ENCODE measurements at places on chromosomes 6 and 20.

GRCh38 chr6:40253420-40253819, 319.2 kb upstream of the MOCS1 start:
- no peak for DNase-seq

DNA sequence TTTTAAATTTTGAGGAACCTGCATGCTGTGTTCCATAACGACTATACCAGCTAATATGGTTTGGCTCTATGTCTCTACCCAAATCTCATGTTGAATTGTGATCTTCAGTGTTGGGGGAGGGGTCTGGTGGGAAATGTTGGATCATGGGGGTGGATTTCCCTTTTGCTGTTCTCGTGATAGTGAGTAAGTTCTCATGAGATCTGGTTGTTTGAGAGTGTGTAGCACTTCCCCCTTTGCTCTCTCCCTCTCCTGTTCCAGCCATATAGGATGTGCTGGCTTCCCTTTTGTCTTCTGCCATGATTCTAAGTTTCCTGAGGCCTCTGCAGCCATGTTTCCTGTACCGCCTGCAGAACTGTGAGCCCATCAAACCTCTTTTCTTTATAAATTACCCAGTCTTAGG, 61.8 kb upstream of the NEDD9 start:
- DNase-seq = no peak

DNA sequence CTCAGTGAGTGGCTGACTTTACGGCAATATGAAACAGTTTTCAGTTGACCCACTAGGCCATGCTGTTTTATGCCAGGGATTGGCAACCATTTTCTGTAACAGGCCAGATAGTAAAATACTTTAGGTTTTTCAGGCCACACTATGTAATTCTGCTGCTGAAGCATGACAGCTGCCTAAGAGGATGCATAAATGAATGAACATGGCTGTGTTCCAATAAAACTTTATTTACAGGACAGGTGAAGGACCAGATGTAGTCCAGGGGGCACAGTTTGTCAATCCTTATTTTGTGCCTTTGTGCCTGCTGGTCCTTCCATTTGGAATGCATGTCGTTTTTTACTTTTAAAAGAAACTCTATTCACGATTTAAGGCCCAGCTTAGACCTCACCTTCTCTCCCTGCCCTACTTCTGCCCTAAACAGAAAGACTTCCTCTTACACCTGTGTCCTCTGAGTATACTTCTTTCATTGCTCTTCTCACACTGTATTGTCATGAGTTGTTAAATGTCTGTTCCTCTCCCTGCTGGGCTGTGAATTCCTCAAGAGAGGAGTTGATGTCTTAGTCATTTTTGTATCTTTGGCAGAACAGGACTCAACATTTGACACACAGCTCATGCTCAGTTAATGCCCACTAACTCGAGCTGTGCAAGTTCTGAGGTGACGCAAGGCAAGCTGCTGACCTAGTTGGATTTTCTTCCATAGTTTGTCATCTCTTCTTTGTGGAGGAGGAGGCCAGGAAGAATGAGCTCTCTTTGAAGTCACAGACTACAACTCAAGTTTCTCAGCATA, 90.1 kb upstream of the MAP7 start:
- DNase-seq = no peak

GRCh38 chr6:170210026-170210390, 80.9 kb downstream of the DLL1 start:
- no peak for DNase-seq

GRCh38 chr20:42093542-42094440, 475.6 kb upstream of the CHD6 start:
- no peak for DNase-seq

- DNase-seq = no peak
Measured at GRCh38 chr6:10205120-10205519, 209.8 kb downstream of the TFAP2A start.

DNA sequence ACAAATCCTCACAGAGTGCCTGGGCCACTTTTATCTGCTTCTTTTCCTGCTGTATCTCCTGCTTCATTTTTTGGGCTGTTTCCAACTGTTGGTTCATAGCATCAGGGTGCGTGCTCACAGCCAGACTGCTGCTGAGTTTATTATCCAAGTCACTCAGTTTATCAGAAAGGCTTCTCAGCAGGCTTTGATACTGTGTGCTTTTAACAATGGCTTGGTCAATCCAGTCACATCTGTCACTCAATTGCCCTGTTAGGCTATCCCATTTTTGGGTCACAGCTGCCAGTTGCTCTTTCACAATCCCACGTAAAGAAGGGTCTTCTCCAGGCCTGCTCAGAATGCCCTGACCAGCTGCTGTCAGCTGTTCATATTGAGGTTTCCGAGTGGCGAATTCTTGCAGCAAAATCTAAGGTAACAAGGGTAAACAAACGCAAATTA, 87.2 kb downstream of the DST start:
- DNase-seq = no peak

GRCh38 chr6:138250513-138251247, 32.4 kb upstream of the PBOV1 start:
- DNase-seq = no peak

DNA sequence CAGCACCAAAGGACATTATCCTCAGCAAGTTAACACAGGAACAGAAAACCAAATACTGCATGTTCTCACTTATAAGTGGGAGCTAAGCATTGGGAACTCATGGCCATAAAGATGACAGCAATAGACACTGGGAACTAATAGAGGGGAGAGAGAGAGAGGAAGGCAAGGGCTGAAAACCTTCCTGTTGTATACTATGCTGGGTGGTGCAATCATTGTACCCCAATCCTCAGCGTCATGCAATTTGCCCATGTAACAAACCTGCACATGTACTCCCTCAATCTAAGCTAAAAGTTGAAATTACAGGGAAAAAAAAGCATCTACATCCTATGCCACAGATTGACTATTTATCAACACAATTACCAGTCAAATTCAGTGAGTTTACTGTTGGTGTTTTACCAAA, 20.0 kb upstream of the VNN1 start:
- no peak for DNase-seq

GRCh38 chr6:89828988-89829471, 650 bp upstream of the CASP8AP2 start:
- DNase-seq = no peak

DNA sequence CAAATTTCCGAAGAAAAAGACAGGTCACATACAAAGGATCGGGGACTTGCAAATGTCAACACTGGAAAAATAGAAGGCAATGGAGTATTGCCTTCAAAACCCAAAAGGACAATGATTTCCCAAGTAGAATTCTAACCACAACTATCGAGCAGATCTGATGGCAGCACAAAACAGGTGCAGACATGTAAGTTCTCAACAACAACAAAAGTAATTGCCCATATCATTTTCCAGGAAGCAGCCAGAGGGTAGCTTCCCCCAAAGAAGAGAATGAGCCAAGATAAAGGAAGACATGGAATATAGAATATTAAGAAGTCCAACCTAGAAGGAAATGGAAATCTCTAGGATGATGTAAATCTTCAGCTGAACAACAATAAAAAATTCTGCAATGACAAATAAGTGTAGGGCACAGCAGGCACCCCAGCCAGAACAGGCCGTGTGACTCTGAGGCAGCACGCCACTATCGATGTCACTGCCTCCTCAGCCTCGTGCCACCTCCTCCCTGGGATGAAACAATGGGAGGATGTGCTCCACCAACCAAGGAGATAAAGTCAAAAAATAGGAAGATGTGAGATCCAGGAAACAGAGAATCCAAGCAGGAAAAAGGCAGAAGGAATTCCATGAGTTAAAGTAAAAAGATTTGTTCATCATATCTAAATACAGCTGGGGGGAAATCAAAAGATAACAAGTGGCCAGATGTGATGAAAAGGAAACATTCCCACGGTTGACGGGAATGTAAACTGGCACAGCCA, 34.1 kb downstream of the SERPINB1 start:
- DNase-seq = no peak

GRCh38 chr6:148175550-148176188, 167.0 kb upstream of the SASH1 start:
- no peak for DNase-seq

DNA sequence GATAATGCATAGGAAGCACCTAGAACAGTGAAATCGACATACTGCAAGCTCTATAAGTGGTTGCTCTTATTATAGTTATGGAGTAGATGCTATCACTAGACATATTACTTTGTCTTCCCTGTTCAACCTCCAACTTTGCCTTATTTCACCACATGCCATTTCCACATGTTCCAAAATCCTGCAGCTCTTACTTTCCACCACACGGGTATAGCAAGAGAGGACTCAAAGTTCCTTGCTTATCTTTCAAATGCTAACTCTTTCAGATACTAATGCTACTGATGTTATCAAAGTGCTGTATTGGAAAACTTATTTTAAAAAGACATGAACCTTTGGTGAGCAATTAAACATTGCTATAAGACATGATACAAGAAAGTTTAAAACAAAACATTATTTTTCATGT, 1130.1 kb downstream of the HACE1 start:
- no peak for DNase-seq

GRCh38 chr6:110939429-110940200, 18.9 kb upstream of the GTF3C6 start:
- peak; percentile 93 for DNase-seq

DNA sequence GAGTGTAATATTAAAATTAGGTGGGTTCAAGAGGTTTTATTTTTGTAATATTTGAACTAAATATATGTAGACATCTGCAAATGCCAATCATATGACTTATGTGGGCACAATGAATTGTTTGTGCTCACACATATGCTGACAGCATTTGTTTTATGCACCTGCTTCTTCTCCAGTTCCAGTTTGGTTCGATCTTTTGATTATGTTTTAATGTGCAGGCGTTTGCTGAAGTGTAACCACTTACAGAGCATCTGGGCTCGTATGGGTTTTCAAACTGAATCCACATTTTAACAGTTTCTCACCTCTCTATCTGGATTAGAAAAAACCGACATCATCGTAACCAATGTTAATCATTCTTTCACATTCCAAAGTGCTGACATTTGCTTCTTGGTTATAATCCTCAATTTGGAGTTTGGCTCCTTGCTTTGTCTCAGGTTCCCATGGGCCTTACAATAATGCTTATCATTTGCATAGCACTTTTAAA, 129.1 kb upstream of the SPACA1 start:
- DNase-seq = no peak

DNA sequence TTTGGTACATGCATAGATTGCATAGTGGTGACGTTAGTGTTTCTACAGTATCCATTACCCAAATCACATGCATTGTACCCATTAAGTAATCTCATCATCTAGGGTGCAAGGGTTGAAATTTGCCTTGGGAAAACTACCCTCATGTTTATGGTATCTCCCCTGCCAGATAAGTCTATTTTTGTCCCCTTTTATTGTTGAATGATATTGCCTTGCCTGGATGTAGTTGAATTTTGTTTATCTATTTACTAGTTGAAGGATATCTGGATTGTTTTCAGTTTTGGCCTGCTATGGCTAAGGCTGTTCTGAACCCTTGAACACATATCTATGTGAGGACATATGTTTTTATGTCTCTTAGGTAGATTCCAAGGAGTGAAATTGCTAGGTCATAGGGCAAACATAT, 13.4 kb downstream of the HLA-DRB1 start:
- no peak for DNase-seq

- DNase-seq = no peak
Measured at GRCh38 chr6:47977314-47977713, 133.7 kb downstream of the PTCHD4 start.

- no peak for DNase-seq
Measured at GRCh38 chr6:44057238-44057930, 69.9 kb downstream of the MRPL14 start.

- DNase-seq = peak; percentile 23
Measured at GRCh38 chr6:79947191-79948186, at the start of gene ELOVL4. TSS of gene ELOVL4 (minus strand) at chr6:79947553. CDS start at chr6:79947279, 274 bp downstream.

DNA sequence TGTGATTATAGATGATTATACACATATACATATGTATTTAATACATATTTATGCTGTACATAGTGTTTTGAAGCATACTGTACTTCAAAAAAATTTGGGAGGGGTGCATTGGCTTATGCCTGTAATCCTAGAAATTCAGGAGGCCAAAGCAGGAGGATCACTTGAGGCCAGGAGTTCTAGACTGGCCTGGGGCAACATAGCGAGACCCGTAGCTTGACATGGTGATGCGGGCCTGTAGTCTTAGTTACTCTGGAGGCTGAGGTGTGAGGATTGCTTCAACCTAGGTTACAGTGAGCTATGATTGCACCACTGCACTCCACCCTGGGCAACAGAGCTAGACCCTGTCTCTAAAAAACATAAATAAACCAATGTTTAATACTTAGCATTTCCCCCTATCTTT, 1.6 kb upstream of the FAM110A start:
- no peak for DNase-seq

DNA sequence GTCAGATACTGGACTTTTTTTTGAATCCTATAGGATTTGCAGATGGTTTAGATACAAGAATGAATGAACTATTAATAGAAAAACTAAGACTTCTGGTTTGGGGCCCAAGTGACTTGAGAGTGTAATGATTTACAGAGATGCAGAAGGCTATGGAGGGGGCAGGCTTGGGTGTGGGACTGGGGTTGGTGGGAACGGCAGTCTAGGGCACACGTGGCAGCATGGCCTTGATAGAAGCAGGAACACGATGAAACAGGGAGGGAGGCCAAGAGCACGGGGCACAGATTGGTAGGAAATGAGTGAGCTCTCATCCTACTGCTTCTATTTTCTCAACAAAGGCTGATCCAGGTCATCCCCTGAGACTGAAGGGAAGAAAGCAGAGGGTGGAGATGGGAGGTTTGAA, 3.4 kb upstream of the UST start:
- no peak for DNase-seq

DNA sequence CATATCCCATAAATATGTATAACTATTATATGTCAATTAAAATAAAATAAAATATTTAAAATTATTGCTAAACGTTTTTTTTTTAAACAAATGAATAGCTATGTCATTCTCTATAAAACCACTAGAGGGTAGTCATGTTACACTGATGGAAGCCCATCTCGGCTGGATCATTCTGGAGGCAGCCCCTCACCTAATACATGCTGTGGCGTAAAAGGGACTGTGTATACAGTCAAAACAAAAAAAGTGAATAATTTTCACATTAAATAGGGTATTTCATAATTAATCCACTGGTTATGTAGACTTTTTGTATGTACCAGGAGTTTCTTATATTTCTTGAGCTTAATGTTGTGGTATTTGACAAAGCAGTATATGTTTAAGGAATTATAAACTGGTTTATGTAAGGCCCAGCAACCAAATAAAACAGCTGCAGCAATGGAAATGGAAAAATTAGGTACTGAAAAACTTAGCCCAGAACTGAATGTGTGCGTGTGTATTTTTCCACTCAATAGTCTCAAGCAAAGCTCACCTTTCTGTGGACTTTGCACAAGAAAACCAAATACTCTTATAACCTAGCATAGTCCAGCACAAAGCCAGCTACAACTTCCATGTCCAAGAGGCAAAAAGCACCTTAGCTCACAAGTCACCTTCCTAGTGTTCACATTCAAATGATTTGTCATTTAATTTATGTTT, 81.7 kb downstream of the COL9A1 start:
- peak; percentile 67 for DNase-seq

All from hematopoietic multipotent progenitor cell treated with erythropoietin and hydrocortisone succinate and interleukin-3 and kit ligand, for 6 days (in vitro differentiated cells).